ENCODE measurements at places on chromosomes 2 and 18.

DNA sequence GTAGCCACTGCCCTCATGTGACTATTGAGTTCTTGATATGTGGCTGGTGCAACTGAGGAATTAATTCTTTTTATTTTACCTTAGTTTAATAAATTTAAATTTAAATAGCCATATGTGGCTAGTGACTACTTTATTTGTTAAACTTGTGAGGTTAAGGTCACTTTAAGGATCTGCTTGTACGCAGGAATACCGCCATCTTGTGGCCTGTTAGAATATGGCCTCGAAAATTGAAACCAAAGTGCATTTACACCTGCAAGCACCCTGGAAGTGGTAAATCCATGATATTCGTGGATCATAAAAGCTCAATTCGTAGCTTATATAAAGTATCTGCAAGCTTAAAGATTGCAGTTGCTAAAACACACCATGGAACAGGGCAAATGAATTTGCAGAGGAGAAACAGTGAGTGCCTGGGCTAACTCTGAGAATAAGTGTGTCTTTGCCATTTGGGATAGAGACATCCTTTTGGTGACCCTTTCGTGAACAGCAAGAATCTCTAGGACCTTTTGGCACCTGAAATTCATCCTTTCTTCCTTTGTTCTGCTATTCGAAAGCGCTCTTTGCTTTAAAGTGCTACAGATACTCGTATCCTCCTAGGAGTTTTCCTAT, 59.9 kb upstream of the REG3A start:
- DNase-seq: no peak

DNA sequence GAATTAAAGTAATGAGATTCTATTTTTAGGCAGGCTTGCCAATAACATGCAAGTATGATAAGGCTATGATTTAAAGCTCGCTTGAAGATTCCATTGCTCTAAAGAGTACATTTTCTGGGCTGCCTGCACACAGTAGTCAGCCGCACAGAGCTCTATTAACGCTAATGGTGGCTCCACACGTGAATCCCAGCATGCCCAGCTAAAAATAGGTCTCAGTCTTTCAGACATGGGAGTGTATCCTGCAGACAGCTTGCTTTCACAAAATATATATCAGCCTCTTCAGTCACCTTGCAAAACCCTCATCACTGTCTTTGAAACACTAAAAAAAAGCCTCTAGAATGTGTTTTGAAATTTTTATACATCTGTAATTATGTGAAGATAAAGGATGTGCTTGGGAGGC, 418.1 kb downstream of the MTX2 start:
- DNase-seq: no peak

DNA sequence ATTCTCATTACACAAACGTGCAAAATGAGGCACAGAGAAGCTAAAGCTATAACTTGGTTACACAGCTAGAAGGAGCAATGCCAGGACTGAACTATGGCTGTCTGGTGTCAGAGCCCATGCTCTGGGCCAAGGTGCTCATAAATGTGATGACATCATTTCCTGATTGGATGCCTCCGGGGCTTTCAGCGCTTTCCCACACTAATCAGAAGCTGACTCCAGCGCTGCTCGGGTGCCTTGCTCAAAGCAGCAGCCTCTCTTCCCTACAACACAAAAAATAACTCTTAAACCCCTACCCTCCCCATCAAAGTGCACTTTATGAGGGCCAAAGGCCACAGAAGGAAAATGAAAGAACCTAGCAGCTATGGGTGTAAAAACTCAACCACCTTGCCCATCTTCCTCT, 90.7 kb downstream of the STK39 start:
- DNase-seq: no peak

DNA sequence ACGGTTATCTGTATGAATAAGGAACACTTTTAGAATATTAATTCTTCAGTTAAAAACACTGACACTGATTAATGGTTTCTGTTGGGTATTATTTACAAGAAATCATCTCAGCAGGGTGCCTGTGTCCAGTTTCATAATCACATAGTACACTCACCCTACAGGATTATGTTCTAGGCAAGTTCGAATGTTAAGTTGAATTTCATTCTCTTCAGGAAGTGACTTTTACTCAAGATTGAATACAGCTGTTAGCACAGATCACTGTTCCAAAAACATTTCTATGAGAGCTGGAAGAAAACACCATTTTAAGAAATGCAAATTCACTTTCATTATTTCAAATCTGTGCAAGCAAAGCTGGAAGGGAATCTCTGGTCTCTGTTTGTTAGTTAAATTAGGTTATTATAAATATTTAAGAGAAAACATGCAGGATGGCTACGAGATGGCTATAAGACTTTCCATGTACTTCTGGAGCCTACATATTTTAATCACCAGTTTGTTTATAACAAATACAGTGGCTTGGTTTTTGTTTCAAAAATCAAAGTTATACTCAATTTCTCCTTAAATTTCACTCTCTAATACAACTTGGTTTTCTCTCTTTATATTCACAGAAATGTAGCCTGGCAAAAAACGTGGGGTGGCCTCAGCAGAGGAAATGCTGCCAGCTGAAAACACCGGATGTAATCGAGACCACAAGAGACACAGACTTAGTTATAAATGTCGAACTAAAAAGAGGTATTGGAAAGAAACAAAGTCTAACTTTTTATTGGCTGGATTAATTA, 65.8 kb downstream of the RBMS1 start:
- DNase-seq: no peak

- DNase-seq: no peak
Observed at GRCh38 chr18:35289727-35290093, 319 bp downstream of the ZSCAN30 start.

GRCh38 chr18:12321333-12321732, 13.3 kb downstream of the TUBB6 start:
- DNase-seq: no peak

DNA sequence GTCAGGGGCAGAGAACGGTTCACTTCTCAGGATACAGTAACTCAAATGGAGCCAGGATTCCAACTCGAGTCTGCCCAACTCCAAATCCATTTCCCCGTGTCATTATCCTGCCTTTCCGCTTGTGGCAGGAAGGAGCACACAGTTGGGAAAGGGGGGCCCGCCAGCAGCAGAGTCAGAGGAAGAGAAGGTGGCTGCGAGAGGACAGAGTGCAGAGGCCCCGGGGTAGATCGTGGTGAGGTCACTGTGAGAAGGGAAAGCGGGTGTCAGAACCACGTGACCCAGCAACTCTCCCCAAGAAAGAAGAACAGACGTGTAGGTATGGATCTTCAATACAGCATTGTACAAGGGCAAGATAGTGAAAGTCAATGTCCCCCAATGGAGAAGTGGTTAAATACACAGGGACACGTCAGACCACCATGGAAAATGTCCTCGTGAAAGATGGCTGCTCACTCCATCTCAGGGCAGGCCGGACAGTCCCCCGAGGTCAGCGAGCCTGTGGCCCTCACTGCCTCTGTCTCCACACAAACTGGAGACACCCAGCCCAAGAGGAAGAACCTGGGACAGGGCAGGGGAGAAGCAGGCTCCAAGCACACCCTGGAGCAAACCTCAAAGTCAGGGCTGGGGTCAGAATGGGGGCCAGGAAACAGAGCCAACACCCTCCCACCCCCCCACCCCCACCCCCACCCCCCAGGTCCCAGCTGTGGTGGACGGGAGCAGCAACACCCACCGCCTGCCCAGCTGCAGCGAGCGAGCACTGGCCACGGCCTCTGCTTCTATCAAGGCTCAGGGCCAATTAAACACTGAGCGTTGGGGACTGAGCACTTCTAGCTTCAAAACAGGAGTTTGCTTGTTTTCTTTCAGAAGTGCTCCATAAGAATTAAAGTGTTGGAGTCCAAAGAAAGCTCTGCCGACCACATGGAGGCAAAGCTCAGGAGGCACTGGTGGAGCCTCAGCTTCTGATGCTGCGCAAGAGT, 92.7 kb downstream of the EIPR1 start:
- no peak for DNase-seq

- DNase-seq: no peak
Observed at GRCh38 chr2:176085120-176085788, 1.5 kb upstream of the EVX2 start.

- no peak for DNase-seq
Observed at GRCh38 chr2:9654452-9655100, 23.8 kb upstream of the YWHAQ start.

DNA sequence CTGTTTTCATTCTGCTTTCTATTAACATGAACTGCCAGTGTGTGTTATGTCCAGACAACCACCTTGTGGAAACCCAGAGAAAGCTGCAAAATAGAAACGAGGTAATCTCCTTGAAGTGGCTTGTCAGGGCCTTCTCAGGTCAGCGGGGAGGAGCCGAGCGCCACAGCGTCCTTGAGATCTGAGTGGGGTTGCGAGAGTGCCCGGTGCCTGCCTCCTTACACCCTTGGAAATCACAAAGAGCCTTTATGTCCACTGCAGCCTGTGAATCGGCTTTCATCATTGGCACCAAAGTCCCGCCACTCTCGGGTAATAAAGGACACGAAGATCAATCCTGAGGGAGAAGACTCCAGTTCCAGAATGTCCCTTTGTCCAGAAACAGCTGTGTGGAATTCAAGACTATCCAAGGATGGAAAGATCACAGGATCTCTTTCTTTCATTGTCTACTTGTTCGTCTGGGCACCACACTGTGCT, 135.2 kb downstream of the HRH4 start:
- DNase-seq: no peak

GRCh38 chr2:132965460-132965859, 295.5 kb upstream of the LYPD1 start:
- DNase-seq: no peak

DNA sequence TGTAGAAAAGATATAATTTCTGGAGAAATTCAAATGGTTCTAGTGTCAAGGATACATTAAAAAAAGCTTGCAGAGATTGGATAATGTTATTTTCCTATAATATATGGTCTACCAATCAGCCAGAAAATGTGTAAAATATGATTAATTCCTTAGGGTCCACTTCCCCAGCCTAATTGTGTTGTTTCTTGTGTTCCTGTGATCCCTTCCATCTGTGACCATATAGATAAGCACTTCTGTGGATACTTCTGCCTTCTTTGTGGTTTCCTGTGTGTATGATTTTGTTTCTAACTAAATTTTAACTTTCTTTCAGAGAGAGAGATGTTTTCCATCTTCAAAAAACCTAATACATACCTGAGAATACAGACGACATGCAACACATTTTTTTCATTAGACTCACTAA, 367.1 kb upstream of the PIK3C3 start:
- DNase-seq: no peak

DNA sequence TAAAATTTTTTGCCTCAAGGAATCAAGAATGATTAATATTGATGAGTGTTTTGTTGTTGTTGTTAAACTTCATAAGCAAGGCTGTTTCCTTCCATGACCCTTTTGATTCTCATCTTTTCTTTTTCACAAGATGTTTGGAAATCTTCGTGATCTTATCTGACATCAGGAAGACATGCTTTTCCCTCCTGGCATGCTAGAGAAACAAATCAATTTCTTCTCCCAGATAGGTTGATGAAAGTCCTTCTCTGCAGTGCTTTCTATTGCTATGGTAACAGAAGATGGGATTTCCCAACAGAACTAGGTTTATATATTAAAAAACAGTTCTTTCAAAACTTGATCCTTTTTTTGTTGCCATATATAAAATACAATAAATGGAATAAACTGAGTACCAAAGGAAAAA, 85.2 kb downstream of the EML6 start:
- no peak for DNase-seq

GRCh38 chr2:89850481-89850880, 1159.0 kb downstream of the RPIA start:
- DNase-seq: no peak

DNA sequence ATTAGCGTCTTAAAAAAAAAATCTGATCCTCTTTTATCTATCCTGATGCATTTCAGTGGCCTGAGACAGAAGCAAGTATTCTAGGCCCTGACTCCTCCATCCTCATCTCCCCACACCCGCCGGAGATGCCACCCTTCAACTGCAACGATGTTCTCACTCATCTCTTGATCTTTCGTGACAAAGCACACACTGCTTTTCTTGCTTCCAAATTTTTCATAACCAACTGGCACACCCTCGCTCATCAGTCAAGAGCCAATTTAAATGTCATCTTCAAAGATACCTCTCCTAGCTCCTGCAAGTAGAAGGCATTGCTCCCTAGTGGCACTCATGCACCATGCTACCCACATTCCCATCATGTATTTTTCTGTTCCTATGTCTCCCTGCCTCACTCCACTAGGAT, 115.0 kb downstream of the STK39 start:
- no peak for DNase-seq

DNA sequence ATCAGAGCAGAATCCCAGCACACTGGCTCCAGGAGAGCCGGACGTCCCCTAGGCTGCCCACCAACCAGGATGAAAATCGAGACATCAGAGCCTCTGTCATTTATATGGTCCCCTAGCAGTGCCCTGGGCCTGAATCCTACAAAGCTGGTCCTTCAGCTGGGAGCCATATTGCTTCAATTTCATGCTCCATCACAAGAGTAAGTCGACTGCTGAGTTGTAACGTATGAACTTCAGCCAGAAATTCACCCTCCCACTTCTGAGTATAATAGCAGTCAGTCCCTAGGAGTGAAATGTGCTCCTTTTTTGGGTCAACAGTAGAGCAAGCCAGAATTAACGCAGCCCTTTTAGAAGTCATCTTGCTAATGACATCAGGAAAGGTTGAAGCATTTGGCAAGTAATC, 126.4 kb downstream of the CCBE1 start:
- DNase-seq: no peak

- no peak for DNase-seq
Observed at GRCh38 chr2:231334179-231334930, 61.2 kb upstream of the B3GNT7 start.

- no peak for DNase-seq
Observed at GRCh38 chr2:46519265-46519664, 39.9 kb downstream of the TMEM247 start.

GRCh38 chr18:49447810-49448745, 12.4 kb downstream of the DYM start:
- DNase-seq: no peak

- DNase-seq: no peak
Observed at GRCh38 chr2:11809586-11810236, 63.3 kb downstream of the LPIN1 start.

GRCh38 chr2:187294043-187294442, 154.0 kb downstream of the CALCRL start:
- DNase-seq: no peak

- no peak for DNase-seq
Observed at GRCh38 chr18:58762781-58763171, 91.5 kb downstream of the MALT1 start.

GRCh38 chr18:74608681-74609080, 11.0 kb downstream of the ZNF407 start:
- no peak for DNase-seq

DNA sequence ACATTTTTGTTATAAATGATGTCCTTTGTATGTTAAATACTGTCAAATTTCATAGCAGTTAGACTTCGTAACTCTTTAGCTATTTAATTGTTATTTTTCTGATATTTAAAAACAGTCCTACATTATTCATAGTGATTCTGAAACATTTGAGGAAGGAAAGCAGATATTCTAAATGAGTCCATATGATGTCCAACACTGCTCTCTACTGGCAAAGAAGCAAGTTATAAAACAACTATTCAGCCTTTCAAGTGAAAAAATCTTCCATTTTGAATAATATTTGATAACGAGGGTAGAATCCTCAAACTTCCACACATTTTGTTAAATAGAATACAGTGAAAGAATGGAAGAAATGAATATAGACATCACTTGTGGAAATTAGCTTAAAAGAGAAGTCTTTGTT, 220.8 kb downstream of the GULP1 start:
- DNase-seq: no peak

GRCh38 chr2:38905251-38905650, 15.6 kb downstream of the ARHGEF33 start:
- no peak for DNase-seq

GRCh38 chr18:79871481-79872091, 73.8 kb downstream of the KCNG2 start:
- DNase-seq: no peak

- no peak for DNase-seq
Observed at GRCh38 chr2:138184428-138184827, 220.2 kb downstream of the HNMT start.
